ENCODE measurements at places on chromosomes 1 and 21.

- DNase-seq = no peak
Measured at GRCh38 chr1:63442141-63442475, 74.7 kb downstream of the ALG6 start.

GRCh38 chr1:112344754-112345423, 51.1 kb upstream of the CTTNBP2NL start:
- DNase-seq = no peak

DNA sequence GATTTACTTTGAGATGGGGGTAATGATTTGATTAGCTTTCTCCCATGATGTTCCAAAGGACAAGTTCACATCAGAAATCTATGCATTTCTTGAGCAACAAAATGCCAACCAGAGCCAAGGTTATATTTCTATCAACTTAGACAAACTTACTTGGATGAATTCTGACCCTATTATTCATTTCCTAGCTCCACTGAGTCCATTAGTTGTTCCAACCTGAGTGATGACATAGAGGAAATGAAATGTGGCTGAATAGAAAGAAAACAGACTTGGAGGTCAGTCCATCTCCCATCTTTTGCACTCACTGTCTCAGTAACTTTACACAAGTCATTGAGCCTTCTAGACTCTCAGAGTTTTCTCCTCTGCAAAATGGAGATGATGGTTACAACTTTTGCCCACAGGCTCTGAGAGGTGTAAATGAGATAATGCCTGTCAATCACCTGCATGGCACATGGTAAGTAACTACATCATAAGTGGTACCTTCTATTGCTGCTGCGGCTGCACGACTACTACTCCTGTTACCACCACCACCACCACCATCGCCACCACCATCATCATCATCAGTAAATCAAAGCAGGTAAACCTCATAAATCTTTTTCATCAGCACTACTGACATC, 98.2 kb downstream of the PTPN14 start:
- no peak for DNase-seq

GRCh38 chr1:8122477-8123407, 96.6 kb upstream of the ERRFI1 start:
- no peak for DNase-seq

- no peak for DNase-seq
Measured at GRCh38 chr1:159581422-159581821, 6.2 kb upstream of the APCS start.

DNA sequence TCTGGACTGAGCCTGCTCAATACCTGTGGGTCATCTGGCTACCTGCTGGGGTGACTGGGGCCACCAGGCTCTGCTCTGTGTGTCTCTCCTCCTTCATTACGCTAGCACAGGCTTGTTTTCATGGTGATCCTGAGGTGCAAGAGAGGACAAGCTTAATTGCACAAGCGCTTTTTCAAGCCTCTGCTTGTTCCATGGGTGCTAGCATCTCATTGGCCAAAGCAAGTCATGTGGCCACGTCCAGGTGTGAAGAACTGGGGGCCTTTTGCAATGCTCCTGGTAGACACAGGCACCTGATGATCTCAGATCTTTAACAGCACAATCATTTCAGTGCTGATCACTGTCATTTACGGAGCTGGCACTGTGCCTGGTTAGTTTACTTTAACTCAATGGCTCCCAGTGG, 114.6 kb downstream of the KAZN start:
- DNase-seq = no peak

- no peak for DNase-seq
Measured at GRCh38 chr1:228725178-228725577, 10.1 kb upstream of the RHOU start.

GRCh38 chr1:155474146-155474545, 88.5 kb downstream of the ASH1L start:
- DNase-seq = no peak

GRCh38 chr21:32307706-32308105, 9.1 kb downstream of the MRAP start:
- no peak for DNase-seq

DNA sequence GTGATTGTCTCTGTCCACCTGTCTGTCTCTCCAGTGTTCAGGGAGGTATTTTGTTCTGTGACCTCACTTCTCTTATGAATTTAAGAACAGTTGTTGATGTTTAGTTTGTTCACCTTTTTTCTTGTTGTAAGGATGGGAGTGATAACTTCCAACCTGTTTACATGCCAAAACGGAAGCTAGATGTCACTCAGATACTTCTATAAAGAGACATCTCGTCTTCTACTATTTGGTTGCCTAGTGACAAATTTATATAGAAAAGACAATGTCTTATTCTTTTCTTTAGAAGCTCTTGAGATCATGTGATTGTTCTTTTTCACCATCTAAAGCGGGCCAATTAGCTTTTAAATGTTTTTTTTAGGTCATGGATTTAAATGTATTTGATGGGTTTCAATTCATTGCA, 33.8 kb downstream of the PRSS38 start:
- no peak for DNase-seq
